ENCODE measurements at places on chromosomes 11 and 22.

DNA sequence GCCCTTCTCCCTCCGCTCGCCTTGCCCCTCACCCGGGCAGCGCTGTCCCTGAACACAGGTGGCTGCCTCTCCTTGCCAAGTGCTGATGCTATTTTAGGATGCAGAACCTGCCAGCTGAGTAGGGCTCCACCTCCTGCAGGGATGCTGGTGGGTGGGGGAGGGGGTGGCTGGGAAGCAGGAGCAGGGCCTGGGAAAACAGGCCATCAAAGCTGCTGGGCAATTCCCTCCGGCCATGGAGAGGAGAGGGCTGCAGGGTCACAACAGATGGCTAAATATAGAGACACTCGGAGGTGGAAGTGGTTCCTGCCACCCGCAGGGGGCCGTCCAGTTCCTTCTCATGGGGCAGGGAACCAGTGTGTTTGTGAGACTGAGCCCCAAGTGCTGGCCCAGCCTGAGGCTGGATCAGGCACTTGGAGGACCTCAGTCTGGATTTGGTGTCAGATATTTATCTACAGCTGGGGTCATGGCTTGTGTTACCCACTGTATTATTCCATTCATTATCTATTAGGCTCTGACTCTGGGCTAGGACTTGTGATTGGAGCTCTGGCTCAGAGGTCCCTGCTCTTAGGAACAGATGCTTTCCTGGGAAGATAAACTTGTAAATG is 59.6 kb downstream of the LRRC32 start:
- H3K36me3 ChIP-seq: no peaks in the 10 kb centered on the region
- no peaks in the 10 kb centered on the region for H3K4me1 ChIP-seq
- DNase-seq: no peak

- no peaks in the 10 kb centered on the region for H3K36me3 ChIP-seq
- peaks cover 4% of the 10 kb centered on the region for H3K4me1 ChIP-seq
- no peak overlapping the region for H3K4me3 ChIP-seq
- DNase-seq: no peak
- no peak overlapping the region for H3K27ac ChIP-seq
Observed at GRCh38 chr11:36622431-36623136, 24.5 kb upstream of the RAG2 start.

GRCh38 chr11:77213029-77213579 is 85.1 kb downstream of the MYO7A start:
- H3K27ac ChIP-seq: no peak overlapping the region
- no peaks in the 10 kb centered on the region for H3K27me3 ChIP-seq
- H3K4me1 ChIP-seq: no peaks in the 10 kb centered on the region
- H3K4me3 ChIP-seq: no peak overlapping the region

DNA sequence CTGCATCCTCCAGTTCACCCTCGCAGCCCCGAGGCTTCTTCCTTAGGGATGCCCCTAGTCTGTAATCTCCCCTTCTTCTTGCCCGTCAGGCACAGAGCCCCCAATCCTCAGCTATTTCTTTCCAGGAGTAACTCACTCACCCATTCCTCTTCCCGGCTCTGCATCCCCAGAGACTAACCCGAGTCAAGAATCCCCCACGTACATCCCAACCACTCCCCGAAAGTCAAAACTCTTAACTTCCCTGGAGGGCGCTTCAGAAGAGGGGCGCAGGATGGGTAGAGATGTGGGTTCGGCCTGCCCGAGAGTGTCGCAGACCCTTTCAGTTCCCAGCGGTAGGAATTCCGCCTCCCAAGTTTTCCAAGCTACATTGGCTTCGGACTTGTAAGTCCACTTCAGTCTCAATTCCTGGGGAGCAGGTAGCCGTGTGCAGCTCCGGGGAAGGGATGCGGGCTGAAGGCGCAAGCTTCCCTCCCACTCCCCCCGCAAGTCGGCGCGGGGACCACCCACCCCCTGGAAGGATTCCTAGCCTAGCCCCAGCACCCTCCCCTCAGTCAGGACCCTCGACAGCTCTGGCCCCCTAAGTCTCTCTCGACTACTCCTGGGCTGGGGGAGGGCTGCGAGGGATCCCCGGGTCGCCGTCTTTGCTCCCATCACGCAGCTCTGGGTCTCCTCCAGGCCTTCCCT is 871 bp downstream of the BDNF start:
- peaks cover 3% of the 10 kb centered on the region for H3K36me3 ChIP-seq
- H3K27me3 ChIP-seq: peaks cover 66% of the 10 kb centered on the region
- peak overlapping the region; percentile 50 for H3K4me3 ChIP-seq
- no peak overlapping the region for H3K27ac ChIP-seq
- DNase-seq: no peak

DNA sequence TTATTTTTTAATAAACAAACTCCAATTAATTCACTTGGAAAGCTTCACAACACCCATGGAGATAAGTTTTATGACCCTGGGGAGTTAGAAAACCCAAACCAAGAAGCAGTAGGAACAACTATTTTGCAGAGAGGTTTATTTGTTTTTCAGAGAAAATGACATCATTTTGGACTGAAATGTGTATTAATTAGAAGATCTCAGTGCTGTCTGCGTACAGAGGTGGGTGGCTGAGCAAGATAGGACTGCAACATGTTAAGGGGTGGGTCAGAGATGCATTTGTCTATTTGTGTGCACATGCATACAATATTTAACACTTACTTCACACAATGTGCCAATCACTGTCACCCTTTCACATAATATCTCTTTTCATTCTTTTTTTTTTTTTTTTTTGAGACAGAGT is 1.1 kb downstream of the SCGB1A1 start:
- H3K27ac ChIP-seq: no peak overlapping the region
- DNase-seq: no peak
- peaks cover 11% of the 10 kb centered on the region for H3K27me3 ChIP-seq
- H3K36me3 ChIP-seq: peaks cover 10% of the 10 kb centered on the region

GRCh38 chr11:5666402-5666793 is 18.5 kb downstream of the TRIM5 start:
- no peak for DNase-seq
- H3K27me3 ChIP-seq: no peaks in the 10 kb centered on the region
- no peak overlapping the region for H3K4me3 ChIP-seq
- H3K4me1 ChIP-seq: no peaks in the 10 kb centered on the region

- no peaks in the 10 kb centered on the region for H3K4me1 ChIP-seq
- H3K36me3 ChIP-seq: peaks cover 3% of the 10 kb centered on the region
- H3K27ac ChIP-seq: no peak overlapping the region
- H3K4me3 ChIP-seq: no peak overlapping the region
- peaks cover 85% of the 10 kb centered on the region for H3K27me3 ChIP-seq
- DNase-seq: no peak
Observed at GRCh38 chr11:12798609-12799011, 124.4 kb downstream of the TEAD1 start.

GRCh38 chr11:61089806-61090491 is 12.3 kb upstream of the CD5 start:
- H3K27ac ChIP-seq: no peak overlapping the region
- H3K36me3 ChIP-seq: no peaks in the 10 kb centered on the region
- H3K4me1 ChIP-seq: peaks cover 16% of the 10 kb centered on the region
- H3K27me3 ChIP-seq: peaks cover 1% of the 10 kb centered on the region
- no peak for DNase-seq

- no peak for DNase-seq
- no peak overlapping the region for H3K27ac ChIP-seq
- H3K27me3 ChIP-seq: peaks cover 28% of the 10 kb centered on the region
Observed at GRCh38 chr22:39290724-39291161, 28.7 kb downstream of the RPL3 start.

GRCh38 chr11:11577251-11577855 is 44.5 kb downstream of the GALNT18 start:
- H3K27me3 ChIP-seq: peaks cover 38% of the 10 kb centered on the region
- peak overlapping the region; percentile 11 for H3K4me3 ChIP-seq
- peaks cover 2% of the 10 kb centered on the region for H3K36me3 ChIP-seq
- H3K27ac ChIP-seq: peak overlapping the region; percentile 64

- H3K27me3 ChIP-seq: no peaks in the 10 kb centered on the region
- no peak for DNase-seq
- no peak overlapping the region for H3K27ac ChIP-seq
- H3K4me3 ChIP-seq: no peak overlapping the region
Observed at GRCh38 chr22:42996646-42997365, 18.1 kb downstream of the PACSIN2 start.

- H3K4me3 ChIP-seq: no peak overlapping the region
- no peaks in the 10 kb centered on the region for H3K36me3 ChIP-seq
- H3K4me1 ChIP-seq: no peaks in the 10 kb centered on the region
- H3K27me3 ChIP-seq: no peaks in the 10 kb centered on the region
Observed at GRCh38 chr11:127493330-127494022, 492.9 kb upstream of the KIRREL3 start.

GRCh38 chr11:116366980-116367645 is 405.7 kb downstream of the BUD13 start:
- H3K4me1 ChIP-seq: no peaks in the 10 kb centered on the region
- H3K27ac ChIP-seq: no peak overlapping the region
- DNase-seq: no peak
- no peaks in the 10 kb centered on the region for H3K36me3 ChIP-seq
- H3K27me3 ChIP-seq: peaks cover 11% of the 10 kb centered on the region
- H3K4me3 ChIP-seq: no peak overlapping the region

DNA sequence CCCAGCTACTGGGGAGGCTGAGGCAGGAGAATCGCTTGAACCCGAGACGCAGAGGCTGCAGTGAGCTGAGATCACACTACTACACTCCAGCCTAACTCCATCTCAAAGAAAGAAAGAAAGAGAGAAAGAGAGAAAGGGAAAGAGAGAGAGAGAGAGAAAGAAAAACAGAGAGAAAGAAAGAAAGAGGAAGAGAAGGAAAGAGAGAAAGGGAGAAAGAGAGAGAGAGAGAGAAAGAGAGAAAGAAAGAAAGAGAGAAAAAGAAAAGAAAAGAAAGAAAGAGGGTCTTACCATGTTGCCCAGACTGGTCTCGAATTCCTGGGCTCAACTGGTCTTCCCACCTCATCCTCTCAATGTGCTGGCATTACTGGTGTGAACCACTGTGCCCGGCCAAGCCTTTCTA is 22.3 kb downstream of the FBLN1 start:
- H3K27ac ChIP-seq: no peak overlapping the region
- peaks cover 7% of the 10 kb centered on the region for H3K27me3 ChIP-seq
- no peak overlapping the region for H3K4me3 ChIP-seq
- DNase-seq: no peak
- H3K36me3 ChIP-seq: no peaks in the 10 kb centered on the region

DNA sequence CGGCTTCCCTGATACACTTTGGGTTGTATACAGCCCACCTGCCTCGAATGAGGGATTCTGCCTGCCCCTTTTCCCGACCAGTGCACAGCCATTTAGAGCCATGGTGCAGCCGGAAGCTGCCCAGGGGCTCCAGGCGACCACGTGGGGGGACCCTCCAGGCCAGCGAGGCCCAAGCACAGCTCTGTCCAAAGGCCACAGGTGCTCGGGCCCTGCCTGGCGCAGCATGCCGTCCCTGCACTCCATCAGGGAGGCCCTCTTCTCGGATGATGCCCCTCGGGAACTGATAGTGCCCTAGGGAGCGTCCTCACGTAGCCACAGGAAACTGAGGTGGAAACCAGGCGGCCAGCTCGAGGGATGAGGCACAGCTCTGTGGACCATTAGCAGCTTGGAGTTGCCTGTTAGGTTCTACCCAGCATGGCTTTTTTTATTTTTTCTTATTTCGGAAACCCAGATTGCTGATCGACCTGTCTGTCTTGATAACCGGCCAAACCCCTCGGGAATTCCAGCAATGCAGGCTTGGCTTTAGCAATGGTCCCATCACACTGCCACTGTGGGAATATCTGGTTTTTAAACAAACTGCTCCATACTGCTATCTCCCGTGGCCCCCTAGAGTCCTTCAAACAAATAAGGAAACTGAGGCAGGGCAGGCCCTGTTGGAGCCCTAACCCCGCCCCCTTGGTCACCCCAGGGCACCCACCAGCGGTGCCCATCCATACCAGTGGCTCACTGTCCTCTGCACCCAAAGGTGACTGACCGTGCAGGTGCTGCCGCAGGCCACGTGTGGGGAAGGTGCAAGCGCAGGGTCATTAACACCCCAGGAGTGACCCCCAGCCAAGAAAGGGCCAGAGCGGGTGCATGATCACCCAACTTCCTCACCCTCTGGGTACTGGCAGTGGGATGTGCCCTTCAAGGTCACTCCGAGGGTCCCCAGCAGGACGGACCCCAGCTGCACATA is 8.0 kb downstream of the ANO1 start:
- no peak overlapping the region for H3K4me3 ChIP-seq
- no peaks in the 10 kb centered on the region for H3K36me3 ChIP-seq
- no peaks in the 10 kb centered on the region for H3K4me1 ChIP-seq
- DNase-seq: no peak

DNA sequence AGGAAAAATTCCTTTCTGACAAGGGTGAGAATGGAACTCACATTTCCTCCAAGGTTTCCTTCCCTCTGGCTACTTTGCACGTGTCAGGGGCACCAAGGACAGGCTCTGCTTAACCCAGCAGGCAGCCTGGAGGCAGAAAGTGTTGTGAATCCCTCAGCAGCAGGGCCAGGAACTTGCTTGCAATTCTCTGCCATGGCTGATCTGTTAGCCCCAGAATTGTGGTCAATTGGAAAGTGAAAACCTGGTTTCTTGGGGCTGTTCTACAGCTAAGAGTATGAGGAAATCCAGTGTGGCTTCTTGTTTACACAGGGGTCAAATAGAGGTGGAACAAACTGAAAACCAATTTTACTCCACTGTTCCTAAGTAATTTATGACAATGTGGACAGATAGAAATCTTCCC is 38.3 kb upstream of the CEP295 start:
- no peak overlapping the region for H3K27ac ChIP-seq
- no peaks in the 10 kb centered on the region for H3K4me1 ChIP-seq
- no peak overlapping the region for H3K4me3 ChIP-seq
- peaks cover 43% of the 10 kb centered on the region for H3K27me3 ChIP-seq

DNA sequence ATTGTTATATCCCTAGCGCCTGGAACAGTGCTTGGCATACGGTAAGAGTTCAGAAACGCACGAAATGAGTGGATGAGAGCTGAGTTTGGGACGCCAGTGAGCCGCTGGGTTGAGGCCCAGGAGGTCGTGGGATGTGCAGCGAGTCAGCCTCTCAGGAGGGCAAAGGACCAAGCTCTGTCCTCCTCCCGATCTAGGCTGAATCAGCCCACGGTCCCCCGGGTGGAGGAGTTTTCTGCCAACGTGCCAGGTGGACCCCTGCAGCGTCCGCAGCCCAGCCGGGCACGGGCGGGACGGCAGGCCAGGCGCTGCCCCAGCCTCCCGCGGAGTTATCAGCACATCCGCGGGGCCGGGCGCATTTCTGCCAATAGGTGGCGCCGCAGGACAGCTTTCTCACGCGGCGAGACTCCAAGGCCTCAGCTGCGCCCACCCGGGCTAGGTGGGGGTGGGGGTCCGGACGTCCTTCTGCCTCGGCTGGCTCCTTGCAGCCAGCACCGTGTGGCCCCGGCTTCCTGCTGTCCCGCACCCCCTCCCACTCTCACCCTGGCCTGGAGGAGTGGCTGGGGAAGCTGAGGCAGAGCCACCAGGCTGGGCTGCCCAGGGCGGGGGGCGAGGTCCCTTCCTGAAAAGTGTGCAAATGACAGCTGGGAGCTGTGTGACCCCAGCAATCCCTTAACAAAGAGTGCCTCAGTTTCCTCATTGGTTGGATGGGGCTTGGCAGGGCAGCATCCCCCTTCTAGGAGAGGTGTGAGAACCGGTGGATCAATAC is 2.2 kb upstream of the RPS19BP1 start:
- no peak overlapping the region for H3K4me3 ChIP-seq
- H3K27ac ChIP-seq: no peak overlapping the region
- peaks cover 22% of the 10 kb centered on the region for H3K36me3 ChIP-seq

DNA sequence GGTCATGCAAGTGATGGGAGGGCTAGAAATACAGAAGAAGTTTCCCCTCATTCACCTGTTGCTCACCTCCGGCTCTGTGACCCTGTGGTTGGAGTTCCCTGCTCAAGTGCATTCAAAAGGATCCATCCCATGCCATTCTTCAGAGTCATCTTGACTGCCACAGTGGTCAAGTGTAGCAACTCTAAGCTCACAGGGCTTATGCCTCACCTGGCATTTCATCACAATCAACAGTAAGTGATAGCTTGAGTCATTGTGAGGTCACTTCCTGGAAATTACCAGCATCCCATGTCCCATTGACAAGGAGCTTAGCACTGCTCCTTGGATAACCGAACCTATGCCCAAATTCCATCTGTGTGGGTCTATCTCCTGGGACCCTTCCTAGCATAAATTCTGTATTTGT is 55.6 kb downstream of the OR4C45 start:
- no peak for DNase-seq
- H3K27ac ChIP-seq: no peak overlapping the region
- H3K36me3 ChIP-seq: no peaks in the 10 kb centered on the region
- H3K27me3 ChIP-seq: no peaks in the 10 kb centered on the region

Data from effector memory CD8-positive, alpha-beta T cell (primary cell).